ENCODE measurements at places on chromosomes 12 and 14.
A peak's percentile ranks its signal among the peaks of the same experiment; 100 is the strongest.

DNA sequence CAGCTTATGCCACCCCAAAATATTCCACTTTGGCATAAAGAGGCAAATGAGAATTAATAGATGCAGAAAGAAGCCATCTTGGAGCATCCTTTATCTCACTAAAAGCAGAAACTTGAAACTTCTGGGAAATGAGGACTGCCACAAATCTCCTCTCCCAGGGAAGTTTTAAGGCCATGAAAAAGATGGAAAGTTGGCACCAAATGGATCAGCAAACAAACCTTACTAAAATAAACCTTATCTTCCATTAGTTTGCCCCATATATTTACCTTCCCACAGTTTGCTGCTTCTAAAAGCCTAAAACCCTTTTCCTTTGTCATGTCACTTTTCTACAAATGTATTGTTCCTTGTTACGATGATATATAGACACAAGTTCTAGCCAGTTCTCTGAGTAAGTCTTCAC is 340.0 kb upstream of the USP15 start:
- no peak for DNase-seq

GRCh38 chr12:20629414-20630156 is 65.5 kb upstream of the SLCO1C1 start:
- DNase-seq, result no peak

- DNase-seq, result no peak
These were observed 47.9 kb upstream of the PTGDR start for GRCh38 chr14:52219488-52220084.

DNA sequence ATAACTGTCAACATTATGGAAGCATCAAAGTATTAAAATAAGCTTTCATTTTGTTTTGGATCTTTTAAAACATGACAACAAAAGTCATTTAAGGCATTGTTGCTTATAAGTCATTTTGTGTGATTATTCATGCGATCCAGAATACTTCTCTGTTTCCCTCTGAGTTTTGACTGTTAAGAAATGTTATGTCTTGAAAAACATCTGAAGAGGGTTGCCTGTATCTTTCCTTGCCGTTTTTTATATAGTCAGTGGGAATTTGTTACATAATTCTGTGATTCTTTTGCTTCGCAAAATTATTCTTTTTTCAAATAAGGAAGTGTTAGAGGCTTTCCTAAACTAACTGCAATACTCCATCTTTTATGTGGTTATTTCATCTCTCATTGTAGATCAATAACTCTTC is 78.7 kb downstream of the SAMD4A start:
- DNase-seq, result no peak

GRCh38 chr12:32030151-32030550 is 70.9 kb downstream of the RESF1 start:
- no peak for DNase-seq

GRCh38 chr12:95605087-95605486 is 53.8 kb upstream of the USP44 start:
- DNase-seq, result no peak

DNA sequence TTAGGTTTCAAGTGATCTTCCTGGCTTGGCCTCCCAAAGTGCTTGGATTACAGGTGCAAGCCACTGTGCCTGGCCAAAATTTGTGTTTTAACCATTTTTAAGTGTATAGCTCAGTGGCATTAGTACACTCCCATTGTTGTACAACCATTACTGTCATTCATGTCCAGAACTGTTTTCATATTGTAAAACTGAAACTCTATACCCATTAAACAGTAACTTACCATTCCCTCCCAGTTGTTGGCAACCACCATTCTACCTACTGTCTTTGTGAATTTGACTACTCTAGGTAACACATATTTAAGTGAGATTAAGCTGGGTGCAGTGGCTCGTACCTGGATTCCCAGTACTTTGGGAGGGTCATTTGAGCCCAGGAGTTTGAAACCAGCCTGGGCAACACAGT is 67.3 kb upstream of the KCNH3 start:
- DNase-seq, result no peak

DNA sequence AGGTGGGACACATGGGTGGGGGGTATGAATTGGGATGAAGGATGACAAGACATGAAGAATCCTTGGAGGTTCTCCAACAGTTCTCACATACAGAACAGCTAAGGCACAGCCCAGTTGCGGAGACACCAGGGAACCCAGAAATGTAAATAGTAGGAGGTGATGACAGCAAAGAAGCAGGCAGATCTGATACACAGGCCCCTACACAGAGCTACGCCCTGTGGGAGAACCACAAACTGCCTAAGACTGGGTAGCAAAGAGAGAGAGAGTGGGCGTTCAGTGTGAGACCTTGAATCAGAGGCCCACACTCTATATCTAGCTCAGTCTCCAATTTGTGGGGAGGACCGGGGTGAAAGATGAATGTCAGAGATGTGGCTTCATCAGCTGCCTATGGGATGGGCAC is 9.5 kb upstream of the NUMB start:
- DNase-seq, result no peak

DNA sequence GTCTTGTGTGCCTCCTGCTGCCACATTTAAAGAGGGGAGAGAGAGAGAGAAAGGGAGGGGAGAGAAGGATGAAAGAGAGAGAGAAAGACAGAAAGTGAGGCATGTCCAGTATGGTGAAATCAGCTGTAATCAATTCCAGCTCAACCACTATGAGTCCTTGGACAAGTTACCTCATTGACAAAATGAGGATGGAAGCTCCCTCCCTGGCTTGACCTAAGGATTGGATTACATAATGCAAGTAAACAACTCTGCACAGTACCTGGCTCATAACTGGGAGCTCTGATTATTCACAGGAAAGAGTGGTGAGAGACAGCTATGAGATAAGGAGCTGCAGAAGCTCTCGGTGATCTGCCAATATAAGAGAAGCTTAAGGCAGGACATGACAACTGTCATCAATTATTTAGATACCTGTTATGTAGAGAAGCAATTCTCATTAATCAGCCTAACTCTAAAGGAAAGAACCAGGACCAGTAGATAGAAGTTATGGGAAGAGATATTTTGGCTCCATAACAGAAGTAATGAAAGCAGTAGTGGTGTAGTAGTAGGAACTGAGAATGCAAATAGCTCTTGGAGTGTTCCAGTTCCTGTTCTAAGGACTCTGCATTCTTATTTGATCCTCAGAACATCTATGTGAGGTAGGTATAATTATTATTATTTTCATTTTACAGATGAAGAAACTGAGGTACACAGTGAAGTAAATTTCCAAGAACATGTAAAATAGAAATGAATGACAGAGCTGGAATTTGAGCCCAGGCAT is 791.6 kb downstream of the DIO2 start:
- DNase-seq, result no peak

DNA sequence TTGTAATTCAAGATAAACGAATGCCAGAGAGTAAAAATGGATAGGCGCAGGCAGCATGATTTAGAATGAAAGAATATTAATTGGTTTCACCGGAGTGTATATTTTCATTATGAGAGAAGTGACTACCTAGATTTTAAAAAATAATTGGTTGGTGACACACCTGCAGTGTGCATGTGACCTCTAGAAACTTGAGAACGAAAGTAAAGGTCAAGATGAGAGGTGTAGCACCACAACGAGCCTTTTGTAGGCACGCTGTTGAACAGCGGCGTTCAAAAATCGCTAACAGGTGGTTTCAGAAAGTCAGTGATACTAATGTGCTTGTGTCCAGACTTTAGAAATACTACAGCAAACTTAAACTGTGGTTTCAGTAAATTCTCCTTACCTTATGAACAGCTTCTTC is 123.8 kb downstream of the NPAS3 start:
- no peak for DNase-seq

DNA sequence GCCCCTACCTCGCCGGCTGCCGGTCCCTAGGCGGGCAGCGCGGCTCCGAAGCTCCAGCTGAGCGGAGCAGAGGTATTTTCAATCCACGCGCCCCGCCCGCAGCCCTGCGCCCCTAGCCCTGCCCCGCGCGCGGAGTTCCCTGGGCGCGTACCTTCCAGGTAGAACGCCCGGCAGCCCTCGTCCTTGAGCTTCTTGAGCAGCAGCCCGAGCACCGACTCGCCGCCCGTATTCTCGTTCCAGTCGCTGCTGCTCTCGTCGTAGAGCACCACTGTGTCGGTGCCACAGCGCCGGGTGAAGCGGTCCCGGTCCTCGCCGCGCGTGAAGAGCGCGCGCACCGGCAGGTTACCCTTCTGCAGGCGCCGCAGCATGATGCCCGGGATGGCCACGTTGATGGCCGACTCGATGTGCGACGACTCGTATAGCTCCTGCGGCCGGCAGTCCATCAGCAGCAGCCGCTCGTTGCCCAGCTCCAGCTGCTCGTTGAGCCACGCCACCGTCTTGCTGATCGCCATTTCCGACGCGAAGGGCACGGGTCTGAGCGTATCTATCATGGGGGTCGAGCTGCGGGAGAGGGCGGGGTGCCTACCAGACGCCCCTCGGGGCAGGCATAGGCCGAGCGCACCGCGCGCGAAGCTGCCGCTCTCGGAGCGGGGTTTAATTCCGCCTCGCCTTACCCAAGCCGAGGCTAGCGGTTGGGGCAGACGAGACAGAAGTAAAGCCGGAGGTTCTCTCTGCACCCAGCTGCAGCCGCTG is 636 bp downstream of the DUSP6 start:
- peak; percentile 71 for DNase-seq

DNA sequence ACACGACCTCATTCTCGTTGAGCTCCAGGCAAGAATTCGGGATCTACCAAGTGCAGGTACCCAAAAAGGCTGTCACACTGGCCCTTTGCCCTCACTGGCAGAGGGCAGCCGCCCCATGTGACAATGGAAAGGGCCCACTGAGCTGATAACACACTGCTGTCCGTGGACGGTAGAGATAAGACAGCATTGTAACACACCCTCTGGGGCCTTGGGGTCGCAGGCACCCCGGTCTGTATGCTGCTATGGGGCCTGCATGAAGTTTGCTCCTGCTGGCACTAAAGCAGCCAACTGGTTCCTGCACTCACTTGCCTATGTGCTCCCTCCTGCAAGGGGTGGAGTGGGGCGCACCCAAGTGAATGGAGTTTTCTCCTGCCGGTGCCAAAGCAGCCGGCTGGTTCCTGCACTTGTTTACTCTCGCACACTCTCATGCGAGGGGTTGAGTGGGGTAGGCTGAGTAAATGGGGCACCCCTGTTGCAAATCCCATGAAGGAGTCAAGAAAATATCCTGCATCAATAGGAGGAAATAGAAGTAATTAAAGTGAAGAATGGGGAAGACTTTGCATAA is 477.9 kb downstream of the ATP23 start:
- no peak for DNase-seq

DNA sequence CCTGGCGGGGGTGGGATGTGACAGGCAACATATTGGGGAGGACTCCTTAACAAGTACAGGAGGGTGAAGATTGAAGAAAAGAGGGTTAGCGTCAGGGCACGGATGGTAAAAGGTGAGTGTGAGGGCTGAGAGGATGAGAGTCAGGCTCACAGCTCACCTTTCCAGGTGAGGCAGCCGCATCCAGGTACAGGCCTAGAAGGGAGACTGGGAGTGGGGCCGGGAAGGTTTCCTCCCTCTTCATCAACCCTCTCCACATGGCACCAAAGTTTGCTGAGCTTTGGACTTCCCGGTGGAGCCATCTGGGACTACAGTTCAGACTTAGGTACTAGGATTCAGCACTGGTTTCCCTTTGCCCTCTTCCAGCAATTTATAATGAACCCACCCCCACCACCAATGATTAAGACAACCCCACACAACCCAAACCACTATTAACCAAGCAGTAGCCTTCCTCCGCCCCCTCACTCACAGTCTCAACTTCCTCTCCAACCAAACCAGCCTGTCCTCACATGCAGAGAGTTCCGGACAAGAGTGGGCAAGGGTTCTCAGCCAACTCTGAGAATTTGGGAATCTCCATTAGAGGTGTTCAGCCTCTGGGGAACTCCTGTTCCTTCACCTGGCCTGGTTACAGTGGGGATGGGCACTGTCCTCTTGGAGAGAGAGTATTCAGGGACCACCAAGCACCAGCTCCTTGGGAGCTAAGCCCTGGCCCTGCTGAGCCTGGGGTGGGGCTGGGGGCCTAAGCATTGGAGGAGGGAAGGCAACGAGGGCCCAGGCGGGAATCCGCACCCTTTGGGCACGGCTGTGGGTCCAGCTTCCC is 2.4 kb upstream of the HOXC4 start:
- DNase-seq, result no peak

GRCh38 chr12:132740313-132740646 is 21.4 kb downstream of the ANKLE2 start:
- no peak for DNase-seq

DNA sequence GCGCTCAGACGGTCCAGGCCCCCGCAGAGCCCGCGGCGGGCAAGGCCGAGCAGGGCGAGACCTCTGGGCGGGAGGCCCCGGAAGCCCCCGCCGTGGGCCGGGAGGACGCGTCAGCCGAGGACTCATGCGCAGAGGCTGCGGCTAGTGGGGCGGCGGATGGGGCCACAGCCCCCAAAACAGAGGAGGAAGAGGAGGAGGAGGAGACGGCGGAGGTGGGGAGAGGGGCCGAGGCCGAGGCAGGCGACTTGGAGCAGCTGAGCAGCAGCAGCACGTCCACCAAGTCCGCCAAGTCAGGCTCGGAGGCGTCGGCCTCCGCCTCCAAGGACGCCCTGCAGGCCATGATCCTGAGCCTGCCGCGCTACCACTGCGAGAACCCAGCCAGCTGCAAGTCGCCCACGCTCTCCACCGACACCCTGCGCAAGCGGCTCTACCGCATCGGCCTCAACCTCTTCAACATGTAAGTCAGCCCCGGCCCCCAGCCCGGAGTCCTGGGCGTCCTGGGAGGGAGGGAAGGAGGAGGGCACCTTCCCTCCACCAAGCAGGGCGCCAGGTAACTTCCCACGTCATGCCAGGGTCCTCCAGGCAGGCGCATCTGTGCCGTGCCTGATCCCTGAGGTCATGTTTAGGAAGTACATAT is 72.4 kb downstream of the IQSEC3 start:
- peak; percentile 55 for DNase-seq

DNA sequence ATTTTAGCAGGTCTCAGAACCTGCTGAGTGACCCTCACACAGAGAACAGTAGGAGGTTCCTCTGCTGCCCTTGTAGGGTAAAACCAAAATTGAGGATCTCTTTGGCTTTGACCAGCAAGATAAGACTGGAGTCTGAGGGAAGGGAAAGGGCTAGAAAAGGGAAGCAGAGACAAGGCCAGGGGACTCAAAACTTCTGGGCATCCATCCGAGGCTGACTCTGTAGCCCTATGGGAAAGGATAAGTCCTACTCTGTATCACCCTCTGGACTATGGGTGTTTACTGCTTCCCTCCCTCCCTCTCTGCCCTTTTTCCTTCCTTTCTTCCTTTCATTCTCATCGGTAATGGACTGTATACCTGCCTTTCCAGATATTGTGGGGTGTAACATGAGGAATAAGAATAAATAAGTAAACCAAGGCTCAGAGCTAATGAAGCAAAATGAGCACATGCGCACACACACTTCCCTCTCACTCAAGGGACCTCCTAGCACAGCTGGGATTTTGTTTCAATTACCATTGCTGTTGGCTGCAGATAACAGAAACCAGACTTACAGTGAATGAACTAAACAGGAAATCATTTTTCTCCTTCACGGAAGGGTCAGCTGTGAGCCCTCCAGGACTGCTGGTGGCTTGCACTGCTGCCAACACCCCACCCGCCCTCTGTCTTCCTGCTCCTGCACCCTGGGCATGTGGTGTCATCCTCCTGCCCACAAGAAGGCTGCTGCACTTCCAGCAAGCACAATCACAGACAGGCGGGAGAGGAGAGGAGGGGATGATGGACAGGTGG is 404.4 kb upstream of the CCDC196 start:
- no peak for DNase-seq

- no peak for DNase-seq
These were observed 30.0 kb downstream of the SH2B3 start for GRCh38 chr12:111435661-111436201.

Measured in activated naive CD8-positive, alpha-beta T cell treated with anti-CD3 and anti-CD28 coated beads, Interleukin-2, amount 10 ng/mL, durations not matched to agents 7 days and 5 days (primary cell).